ENCODE measurements at places on chromosomes 4 and X.

DNA sequence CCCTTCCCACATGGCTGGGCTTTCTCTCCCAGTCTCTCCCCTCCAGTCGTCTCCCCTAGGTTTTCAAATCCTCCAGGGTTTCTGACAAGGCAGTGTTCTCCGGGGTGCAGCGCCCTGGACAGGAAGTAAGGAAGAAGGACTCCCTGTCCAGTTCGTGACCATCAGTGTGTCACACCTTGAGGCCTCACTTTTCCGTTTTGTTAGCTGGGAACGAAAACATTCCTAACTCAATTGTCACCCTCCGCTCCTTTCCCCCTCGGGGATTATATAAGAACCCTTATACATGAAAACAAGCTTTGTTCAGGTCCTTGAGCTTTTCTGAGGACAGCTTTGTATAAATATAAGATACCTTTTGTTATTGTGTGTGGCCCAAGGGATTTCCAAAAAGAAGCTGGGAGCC is 92.1 kb downstream of the KDR start:
- no peaks in the 10 kb centered on the region for H3K36me3 ChIP-seq
- no peak for DNase-seq
- peaks cover 10% of the 10 kb centered on the region for H3K4me1 ChIP-seq
- H3K27me3 ChIP-seq: no peaks in the 10 kb centered on the region
- no peak overlapping the region for H3K4me3 ChIP-seq

DNA sequence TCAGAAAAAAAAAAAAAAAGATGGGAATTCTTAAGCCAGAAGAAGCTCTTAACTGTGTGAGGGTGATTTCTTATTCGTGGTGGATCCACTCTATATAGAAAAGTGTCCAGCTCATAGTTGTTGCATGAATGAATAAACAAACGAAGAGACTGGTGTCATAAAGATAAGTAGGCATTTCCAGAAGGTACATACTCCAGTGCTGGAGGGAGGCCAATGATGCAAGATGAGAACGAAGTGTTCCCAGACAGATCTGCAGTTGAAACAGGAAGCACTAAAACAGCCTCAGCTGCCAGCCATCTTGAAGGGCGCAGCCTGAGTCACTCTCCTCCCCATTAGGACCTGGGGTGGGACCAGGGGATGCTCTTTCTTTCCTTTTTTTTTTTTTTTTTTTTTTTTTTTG is 47.4 kb upstream of the HOPX start:
- H3K4me3 ChIP-seq: no peak overlapping the region
- DNase-seq: no peak
- H3K27me3 ChIP-seq: no peaks in the 10 kb centered on the region
- no peaks in the 10 kb centered on the region for H3K36me3 ChIP-seq
- H3K27ac ChIP-seq: no peak overlapping the region
- peaks cover 6% of the 10 kb centered on the region for H3K4me1 ChIP-seq

DNA sequence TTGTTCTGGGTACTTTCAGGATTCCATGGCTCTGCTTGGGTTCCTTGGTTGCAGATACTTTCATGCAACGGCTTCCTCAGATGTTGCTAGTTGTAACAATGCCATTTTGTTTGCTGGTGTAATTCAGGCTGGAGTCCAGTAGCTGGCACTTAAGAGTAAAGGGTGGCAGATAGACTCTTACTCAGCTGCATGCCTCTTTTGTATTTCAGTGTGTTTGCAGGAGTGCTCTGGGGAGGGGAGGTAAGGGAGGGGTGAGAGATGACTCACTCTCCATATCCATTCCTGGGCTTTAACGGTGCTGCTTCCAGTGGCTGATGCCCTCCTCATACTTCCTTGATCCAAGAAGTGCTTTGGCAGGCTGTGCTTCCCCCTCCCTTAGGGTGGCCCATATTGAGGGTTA is 155.2 kb downstream of the ZNF330 start:
- H3K4me1 ChIP-seq: no peaks in the 10 kb centered on the region
- DNase-seq: no peak
- H3K4me3 ChIP-seq: no peak overlapping the region
- no peaks in the 10 kb centered on the region for H3K27me3 ChIP-seq
- no peak overlapping the region for H3K27ac ChIP-seq

GRCh38 chr4:80029364-80029763 is 43.7 kb downstream of the ANTXR2 start:
- DNase-seq: no peak
- H3K27ac ChIP-seq: no peak overlapping the region
- H3K4me3 ChIP-seq: no peak overlapping the region
- H3K4me1 ChIP-seq: peaks cover 4% of the 10 kb centered on the region
- peaks cover 27% of the 10 kb centered on the region for H3K36me3 ChIP-seq

- no peak overlapping the region for H3K27ac ChIP-seq
- no peak overlapping the region for H3K4me3 ChIP-seq
- DNase-seq: no peak
- no peaks in the 10 kb centered on the region for H3K36me3 ChIP-seq
Measured at GRCh38 chr4:114603497-114603896, 4.9 kb downstream of the UGT8 start.

DNA sequence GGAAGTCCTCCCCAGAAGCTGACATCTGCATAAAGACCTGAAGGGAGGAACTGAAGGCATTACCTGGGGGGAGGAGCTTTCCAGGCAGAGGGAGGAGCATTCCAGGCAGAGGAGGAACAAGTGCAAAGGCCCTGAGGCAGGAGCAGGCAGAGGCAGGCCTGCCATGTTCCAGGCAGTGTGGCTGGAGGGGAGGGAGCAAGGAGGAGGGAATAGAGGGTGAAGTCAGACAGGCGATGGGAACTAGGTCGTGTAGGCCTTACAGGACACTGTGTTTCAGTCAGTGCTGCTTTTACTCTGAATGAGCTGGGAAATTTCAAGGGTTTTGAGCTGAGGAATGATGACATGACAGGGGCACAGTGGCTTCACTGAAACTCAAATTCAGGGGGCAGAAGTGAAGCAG is 292.7 kb downstream of the BCOR start:
- no peaks in the 10 kb centered on the region for H3K4me1 ChIP-seq
- H3K36me3 ChIP-seq: no peaks in the 10 kb centered on the region
- DNase-seq: no peak

DNA sequence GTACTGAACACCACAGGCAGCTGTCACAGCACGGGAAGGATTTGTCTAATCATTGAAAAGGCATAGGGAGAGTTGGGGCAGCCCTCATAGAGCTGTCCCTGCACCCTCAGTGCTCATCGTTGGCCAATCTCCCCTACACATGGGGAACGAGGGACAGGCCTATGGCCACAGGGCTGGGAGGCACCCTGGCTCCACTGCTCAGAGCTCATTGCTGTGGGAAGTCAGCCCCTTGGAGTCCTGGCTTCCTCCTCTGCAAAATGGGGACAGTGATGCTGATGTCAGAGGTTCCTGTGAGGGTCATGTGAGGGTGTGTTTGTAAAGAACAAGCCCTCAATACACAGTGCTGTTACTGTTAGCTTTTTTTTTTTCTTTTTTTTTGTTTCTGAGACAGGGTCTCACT is 19.3 kb upstream of the HTRA3 start:
- no peak overlapping the region for H3K27ac ChIP-seq
- H3K4me1 ChIP-seq: peaks cover 11% of the 10 kb centered on the region
- DNase-seq: no peak
- H3K4me3 ChIP-seq: no peak overlapping the region
- H3K36me3 ChIP-seq: no peaks in the 10 kb centered on the region

DNA sequence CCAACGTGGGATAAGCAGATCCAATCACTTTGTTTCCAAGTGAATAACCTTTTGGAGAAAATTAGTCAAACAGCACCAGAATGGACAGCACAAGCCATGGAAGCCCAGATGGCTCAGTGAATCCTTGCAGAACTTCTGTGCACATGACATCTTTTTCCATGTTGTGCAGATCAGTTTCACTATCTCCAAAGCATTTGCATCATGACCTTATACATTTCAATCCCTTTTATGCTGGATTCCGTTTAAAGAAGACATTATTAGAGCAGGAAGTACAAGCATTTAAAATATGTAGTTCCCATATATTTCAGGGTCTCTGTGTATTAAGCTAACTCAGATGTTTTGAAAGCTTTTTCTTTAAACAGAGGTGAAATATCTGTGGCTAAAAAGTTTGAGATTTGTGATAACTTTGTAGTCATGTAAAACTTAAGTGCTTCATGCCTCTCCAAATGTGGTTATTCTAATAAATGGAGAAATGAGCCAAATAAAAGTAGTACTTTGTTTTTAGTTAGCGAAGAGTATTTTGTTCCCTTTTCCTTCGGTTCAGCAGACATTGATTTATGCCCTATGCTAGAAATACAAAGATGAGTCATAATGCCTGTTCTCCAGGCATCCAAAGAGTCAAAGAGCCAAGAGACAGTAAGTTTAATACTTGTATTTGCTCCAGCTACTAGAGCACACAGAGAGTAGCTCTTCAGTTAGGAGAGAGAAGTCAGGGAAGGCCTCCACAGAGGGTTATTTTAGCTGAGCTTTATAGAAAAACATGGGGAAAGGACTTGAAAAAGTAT is 39.0 kb downstream of the PLAC8 start:
- no peaks in the 10 kb centered on the region for H3K27me3 ChIP-seq
- H3K27ac ChIP-seq: peak overlapping the region; percentile 64
- H3K4me3 ChIP-seq: no peak overlapping the region
- DNase-seq: no peak
- peaks cover 15% of the 10 kb centered on the region for H3K36me3 ChIP-seq
- peaks cover 24% of the 10 kb centered on the region for H3K4me1 ChIP-seq

DNA sequence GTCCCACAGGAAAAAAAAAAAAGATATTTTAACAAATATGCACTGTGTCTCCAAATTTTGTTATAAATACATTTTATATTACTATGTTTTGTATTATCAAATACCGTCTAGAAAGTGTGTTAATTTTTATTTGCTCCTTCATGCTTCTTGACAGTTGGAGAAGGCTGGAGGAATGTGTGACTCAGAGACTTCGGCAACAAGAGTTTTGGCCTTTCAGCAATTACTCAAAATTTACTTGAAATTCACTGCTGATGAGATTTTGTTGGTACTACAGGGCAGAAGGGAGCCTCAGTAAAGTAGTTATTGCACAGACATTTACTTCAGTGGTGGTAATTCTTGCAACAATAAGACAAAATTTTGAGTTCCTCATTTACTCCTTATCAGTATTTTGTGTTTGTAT is 2164.0 kb downstream of the PCDH7 start:
- H3K4me3 ChIP-seq: no peak overlapping the region
- no peak for DNase-seq
- no peaks in the 10 kb centered on the region for H3K4me1 ChIP-seq
- H3K36me3 ChIP-seq: no peaks in the 10 kb centered on the region
- H3K27me3 ChIP-seq: no peaks in the 10 kb centered on the region

DNA sequence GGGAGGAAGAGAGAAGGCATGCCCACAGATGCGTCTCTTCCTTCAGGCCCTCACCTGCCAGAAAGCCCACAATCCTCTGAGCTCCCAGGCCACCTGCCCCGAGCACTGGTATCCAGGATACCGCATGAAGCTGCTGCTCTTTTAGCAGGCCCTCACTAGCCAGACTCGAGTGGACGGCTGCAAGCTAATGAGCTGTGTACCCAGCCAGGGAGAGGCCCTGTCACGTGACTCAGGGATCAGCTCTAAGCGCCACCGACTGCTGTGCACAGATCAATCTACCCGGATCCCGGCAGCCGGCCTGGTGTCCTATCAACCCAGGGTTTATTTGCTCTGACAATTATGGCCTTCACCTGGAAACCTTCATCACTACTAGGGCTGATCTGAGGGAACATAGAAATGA is 39.0 kb downstream of the BCOR start:
- no peaks in the 10 kb centered on the region for H3K36me3 ChIP-seq
- no peaks in the 10 kb centered on the region for H3K4me1 ChIP-seq
- H3K27ac ChIP-seq: no peak overlapping the region
- no peak overlapping the region for H3K4me3 ChIP-seq
- H3K27me3 ChIP-seq: no peaks in the 10 kb centered on the region

DNA sequence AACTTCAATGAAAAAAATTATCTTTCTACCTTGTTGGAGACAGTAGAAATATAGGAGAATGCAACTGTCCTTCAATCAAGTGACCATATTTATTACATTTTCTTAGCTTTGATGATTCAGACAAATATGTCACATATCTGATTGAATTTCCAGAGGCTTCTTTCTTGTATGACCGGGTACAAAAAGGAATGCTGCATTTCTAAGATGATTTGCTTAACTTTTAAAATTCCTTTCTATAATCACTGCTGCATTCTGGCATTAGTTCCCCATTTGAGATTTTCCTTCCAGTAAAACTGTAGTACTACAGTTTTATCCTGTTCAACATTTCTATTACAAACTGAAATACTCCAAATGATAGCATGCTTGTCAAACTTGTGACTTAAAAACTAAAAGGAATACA is 5.2 kb downstream of the MFSD8 start:
- H3K27me3 ChIP-seq: no peaks in the 10 kb centered on the region
- peaks cover 7% of the 10 kb centered on the region for H3K4me1 ChIP-seq
- peaks cover 7% of the 10 kb centered on the region for H3K36me3 ChIP-seq
- H3K4me3 ChIP-seq: no peak overlapping the region

DNA sequence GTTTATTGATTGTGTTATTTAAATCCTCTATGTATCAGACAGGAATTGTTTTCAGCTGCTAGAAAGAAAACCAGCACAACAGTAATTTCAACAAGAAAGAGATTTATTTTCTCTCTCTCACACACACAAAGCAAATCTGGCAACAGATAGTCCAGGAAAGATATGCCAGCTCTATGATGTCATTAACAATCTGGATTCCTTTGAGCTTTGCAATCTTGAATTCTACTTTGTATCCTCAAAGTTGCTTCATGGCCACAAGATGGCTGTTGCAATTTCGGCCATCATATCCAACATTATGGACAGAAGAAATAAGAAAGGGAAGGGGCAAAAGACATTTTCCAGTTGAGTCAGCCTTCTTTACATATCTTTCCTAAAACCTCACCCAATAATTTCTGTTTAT is 19.8 kb upstream of the FMR1 start:
- no peaks in the 10 kb centered on the region for H3K36me3 ChIP-seq
- H3K4me1 ChIP-seq: no peaks in the 10 kb centered on the region
- DNase-seq: no peak

- H3K4me1 ChIP-seq: no peaks in the 10 kb centered on the region
- DNase-seq: no peak
- H3K4me3 ChIP-seq: no peak overlapping the region
- H3K27me3 ChIP-seq: no peaks in the 10 kb centered on the region
Measured at GRCh38 chrX:133337250-133337649, 78.0 kb downstream of the GPC4 start.

- H3K27me3 ChIP-seq: no peaks in the 10 kb centered on the region
- no peaks in the 10 kb centered on the region for H3K36me3 ChIP-seq
- H3K4me1 ChIP-seq: no peaks in the 10 kb centered on the region
- DNase-seq: no peak
Measured at GRCh38 chrX:91414713-91415112, 19.9 kb upstream of the PABPC5 start.

Measured in vagina (tissue), 2 donors.